SJSA1 (cell line): ENCODE measurements at places on chromosomes 2 and 18.

DNA sequence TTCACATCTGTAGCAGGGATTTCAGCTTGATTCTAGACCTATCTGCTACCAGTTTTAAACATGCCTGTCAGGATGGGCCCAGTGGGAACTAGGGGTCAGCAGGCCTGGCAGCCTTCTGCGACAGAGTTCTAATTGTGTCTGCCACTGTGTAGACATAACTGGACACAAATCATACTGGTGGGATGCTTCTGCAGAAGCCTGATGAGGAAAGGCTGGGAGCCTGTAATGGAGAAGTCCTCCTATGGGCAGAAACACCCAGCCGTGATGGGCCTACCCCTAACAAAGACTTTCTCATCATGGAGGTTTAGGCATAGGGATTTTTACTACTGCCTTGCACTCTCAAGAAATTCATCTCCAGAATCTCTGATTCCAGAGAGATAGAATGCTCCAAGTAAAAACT, 166.9 kb downstream of the PDE11A start:
- DNase-seq, result no peak

GRCh38 chr2:45484965-45485364, 126.1 kb downstream of the SRBD1 start:
- DNase-seq, result no peak

DNA sequence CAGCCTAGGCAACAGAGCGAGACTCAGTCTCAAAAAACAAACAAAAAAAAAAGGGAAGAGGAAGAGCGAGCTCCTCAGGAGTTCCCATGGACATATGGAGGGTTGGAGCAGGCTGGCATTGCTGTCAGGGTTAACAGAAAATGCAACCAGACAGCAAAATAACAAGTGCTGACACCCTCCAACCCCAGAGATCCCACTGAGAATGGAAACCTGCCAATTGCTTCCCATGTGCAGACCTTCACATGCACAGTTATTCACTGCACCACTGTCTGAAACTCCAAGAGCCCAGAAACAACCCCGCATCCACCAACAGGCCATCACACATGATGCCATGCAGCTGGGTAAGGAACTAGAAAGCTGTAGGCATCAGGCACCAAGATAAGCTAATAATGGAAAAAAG, 43.5 kb downstream of the TFCP2L1 start:
- no peak for DNase-seq

- no peak for DNase-seq
Measured at GRCh38 chr2:231167745-231168459, 30.5 kb upstream of the ARMC9 start.

DNA sequence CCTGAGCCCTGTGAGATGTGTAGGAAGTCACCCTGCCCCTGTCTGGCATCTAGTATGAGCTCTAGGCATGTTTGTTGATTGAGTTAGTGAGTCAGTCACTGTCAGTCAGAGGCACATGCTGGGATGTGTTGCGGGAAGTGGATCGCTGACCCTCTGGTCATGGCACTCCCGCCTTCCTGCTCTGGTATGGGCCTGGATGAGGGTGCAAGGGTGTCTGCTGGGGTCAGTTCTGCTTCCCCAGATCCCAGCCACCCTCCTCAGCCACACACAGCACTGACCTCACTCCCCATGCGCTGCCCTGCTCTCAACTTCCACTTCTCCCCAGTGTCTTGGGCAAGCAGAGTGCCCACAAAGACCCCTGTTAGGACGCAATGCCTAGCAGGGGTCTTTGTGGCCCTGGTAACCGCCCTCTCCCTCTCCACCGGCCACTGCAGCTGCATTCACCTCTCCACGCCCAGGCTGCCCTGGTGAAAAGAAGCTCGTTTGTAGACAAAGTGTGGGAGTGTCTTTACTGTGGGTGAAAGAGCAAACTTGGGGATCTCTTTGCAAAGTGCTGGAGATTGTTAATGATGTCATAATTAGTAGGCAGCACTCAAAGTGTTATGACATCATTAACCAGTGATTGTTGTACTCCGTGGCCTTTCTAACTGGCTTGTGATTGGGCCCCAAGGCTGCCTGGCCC, 252.1 kb downstream of the LDLRAD4 start:
- no peak for DNase-seq

DNA sequence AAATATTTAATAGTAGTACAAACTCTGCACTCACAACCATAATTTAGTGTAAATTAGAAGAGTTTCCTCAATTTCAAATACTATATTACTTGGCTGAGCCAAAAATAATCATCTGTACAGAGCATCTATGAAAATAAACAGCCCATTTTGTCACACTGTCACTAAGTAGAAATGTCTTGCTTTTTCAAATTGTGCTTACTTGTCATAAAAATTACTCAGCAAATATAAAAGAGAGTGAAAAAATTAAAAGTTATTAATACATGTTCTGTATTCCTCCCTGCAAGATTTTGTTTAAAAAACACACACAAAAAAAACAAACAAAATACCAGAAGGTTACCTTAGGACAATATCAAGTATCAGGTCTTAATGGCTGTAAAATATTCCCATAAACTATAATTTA, 155.7 kb downstream of the DLGAP1 start:
- DNase-seq, result no peak

DNA sequence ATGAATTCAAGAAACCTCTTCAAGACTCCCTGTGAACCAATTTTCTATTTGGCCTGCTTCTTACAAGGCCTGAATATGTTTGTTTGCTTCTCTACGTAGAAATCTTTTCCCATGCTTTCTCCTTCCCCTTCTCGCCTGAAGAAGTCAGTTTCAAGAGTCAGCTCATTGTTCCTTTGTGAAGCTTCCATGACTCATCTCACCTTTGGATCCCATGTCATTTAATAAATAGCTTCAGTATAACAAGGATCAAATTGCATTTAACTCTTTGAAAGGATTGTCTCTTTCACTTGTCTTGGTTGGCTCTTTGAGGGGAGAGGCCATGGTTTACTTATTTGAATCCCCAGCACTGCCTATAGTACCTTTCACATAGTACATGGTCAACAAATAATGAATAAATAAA, 28.4 kb downstream of the CPS1 start:
- no peak for DNase-seq

DNA sequence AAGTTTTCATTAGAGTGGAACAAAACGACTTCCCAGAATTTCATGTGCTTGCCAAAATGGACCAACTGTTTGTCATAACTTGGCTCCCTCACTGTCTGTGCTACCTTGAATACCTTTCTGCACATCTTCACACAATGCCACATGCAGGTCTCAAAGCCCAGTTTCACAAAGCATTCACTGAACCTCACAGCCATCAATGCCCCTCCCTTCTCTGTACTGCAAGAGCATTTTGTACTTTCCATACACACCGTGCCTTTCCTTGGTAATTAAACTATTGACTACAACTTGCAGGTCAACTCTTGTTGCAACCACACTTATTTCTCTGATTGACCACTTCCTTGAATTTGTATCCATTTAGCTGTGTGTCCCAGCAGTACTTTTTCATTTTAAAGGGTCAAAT, 50.5 kb downstream of the PAX3 start:
- DNase-seq, result no peak

DNA sequence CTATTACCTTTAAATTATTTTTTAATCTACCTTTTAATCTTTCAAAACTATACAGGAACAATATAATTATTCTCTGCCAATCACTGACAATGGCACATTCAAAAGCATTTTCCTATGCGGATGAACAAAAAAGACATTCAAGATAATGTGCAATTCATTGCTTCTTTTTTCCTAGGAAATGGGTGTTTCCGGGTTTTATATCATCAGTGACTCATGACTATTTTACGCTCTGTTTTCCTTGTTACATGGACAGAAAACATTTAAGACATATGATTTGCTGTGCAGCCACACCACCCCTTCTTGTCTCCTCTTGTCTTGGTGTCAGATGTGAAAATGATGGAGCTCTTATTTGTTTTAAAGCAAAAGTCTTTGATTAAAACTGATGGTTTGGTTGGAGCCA, 184.7 kb upstream of the LINC00305 start:
- DNase-seq, result no peak

GRCh38 chr2:21754164-21754788, 630.5 kb downstream of the TDRD15 start:
- no peak for DNase-seq

- DNase-seq, result no peak
Measured at GRCh38 chr2:134327367-134327766, 73.5 kb downstream of the MGAT5 start.

DNA sequence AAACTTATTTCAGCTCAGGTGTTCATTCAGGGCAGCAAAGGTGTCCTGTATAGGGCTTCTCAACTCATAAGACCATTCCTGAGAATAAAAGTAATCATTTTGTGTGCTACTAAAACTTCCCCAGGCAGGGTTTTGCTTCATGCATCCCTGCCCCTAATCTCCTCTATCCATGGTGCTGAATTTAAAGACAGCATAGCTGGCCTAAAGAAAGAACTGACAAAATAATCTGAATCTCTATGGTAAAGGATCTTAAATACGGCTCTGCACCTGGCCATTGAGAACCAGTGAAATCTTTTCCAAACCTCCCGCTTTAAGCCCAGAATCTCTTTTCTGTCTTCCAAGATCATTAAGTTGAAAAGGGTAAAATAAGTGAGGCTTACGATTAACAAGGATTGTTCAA, 292.1 kb upstream of the KLHL29 start:
- DNase-seq, result no peak

DNA sequence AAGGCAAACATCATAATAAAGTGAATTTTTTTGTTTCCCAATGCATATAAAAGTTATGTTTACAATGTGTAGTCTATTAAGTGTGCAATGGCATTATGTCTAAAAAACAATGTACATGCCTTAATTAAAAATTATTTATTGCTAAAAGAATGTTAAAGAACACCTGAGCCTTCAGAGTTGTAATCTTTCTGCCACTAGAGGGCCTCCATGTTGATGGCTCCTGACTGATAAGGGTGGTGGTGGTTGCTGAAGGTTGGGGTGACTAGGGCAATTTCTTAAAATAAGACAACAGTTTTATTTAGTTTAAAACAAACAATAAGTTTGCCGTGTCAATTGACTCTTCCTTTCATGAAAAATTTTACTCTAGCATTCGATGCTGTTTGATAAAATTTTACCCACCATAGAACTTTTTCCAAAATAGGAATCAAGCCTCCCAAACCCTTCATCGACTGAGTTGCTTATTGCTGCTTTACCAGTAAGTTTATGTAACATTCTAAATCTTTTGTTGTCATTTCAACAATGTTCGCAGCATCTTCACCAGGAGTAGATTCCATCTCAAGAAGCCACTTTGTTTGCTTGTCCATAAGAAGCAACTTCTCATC, 32.3 kb downstream of the MAP3K2 start:
- peak; percentile 6 for DNase-seq

GRCh38 chr2:165173215-165173614, 30.6 kb downstream of the SCN3A start:
- DNase-seq, result no peak

- no peak for DNase-seq
Measured at GRCh38 chr18:49020129-49020528, 69.4 kb upstream of the SMAD7 start.

GRCh38 chr18:24055878-24056277, 41.3 kb downstream of the TTC39C start:
- DNase-seq, result no peak
